SK-MEL-5 (cell line): ENCODE measurements at places on chromosomes 1 and 21.

DNA sequence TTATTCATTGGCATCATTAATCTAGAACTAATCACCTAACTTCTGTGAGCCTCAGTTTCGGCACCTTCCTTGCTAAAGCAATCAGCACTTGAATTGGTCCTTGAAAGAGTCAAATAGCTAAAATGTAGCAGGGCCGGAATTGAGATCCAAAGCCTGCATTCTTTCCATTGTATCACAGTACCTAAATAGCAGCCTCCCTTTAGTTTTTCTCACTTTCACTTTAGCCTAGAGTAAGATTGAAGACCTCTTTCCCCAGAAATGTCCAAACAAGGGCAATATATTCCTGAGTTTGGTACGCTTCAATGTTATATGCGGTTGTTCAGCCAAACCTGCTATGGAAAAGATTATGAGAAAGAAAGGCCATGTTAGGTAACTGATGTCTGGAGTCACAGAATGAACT, 121.9 kb upstream of the BMP8A start:
- DNase-seq, result no peak

DNA sequence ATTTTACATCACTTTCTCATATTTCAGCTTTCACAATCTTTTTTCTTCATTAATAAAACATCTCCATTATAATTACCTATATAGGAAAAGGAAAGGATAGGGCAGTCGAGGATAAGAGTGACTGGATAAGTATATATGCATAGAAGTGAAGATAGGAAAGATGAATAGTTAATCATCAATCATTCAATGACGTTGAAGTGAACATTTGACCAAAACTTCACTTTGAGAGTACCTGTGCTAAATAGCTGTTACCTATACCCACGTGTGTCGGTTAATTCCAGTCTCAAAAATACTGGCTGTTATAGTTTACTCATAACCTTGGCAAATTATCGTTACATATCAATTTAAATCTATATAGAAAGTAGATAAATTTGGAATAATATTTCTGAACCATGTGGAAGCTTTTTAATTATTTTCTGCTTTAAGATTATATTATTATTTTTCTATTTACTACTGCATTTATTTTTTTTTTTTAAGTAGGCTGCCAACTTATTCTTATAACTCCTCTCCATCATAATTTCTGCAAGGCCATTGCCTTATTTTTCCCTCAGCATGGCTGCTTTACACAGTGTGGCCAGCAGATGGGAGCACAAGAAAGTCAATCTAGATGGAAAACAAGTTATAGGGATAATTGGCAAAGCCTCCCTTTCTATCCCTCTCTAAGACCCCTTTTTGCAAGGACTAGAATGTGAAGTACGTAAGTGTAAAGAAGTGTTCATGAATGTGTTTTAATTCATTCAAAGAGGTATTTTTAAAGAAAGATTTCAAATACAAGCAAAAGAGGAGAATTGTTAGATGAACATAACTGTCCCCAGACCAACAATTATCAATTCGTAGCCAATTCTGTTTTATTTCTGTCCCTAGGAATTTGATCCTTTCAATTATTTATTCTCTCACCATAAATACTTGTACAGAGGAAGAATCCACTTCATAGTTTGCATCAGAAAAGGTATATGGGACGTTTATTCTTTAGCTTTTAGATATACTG, 290.4 kb downstream of the KCNT2 start:
- peak; percentile 67 for DNase-seq

GRCh38 chr1:168758503-168758902, 29.5 kb upstream of the DPT start:
- DNase-seq, result no peak

GRCh38 chr1:180194546-180195207, 35.4 kb upstream of the LHX4 start:
- no peak for DNase-seq

DNA sequence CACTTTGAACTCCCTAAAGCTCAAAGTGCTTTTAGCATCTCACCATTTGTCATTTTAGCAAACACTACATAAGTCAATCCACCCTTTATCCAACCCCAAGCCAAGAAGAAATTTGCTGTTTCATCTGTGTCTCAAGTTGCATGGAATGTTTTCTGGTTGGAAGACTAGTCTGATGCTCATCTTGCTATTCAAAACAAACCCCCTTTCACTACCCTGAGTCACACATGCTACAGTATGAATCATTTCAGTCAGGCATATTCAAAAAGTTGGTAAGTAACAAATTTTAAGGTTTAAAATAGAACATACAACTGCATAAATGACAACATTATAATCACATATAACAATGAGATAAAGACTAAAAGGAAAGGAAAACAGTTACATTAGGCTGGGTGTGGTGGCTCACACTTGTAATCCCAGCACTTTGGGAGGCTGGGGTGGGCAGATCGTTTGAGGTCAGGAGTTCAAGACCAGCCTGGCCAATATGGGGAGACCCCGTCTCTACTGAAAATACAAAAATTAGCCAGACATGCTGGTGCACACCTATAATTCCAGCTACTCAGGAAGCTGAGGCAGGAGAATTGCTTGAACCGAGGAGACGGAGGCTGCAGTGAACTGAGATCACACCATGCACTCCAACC, 38.7 kb downstream of the DSTYK start:
- DNase-seq, result peak; percentile 22

GRCh38 chr1:98723574-98723973, 62.1 kb downstream of the SNX7 start:
- no peak for DNase-seq

- DNase-seq, result peak; percentile 99
Measured at GRCh38 chr1:144551543-144552424, 40.9 kb upstream of the PPIAL4F start.

DNA sequence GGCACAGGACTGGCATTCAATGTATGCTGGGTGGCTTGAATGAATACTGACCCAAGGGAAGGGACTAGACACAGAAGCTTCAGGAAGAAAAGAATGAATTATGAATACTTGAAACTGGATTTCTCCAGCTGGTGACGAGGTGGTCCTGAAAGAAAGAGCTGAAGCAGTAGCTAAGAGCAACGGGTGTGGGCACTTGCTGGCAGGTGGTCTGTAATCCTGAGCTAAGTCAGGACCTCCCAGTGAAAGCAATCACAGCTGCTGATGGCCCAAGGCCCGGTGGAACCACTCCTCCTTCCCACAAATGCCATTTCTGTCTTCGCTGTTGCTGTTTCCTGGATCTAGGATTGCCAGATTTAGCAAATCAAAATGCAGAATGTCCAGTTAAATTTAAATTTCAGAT, 47.0 kb downstream of the NEK2 start:
- no peak for DNase-seq

- peak; percentile 33 for DNase-seq
Measured at GRCh38 chr1:161721738-161722343, 497 bp downstream of the FCRLB start.

DNA sequence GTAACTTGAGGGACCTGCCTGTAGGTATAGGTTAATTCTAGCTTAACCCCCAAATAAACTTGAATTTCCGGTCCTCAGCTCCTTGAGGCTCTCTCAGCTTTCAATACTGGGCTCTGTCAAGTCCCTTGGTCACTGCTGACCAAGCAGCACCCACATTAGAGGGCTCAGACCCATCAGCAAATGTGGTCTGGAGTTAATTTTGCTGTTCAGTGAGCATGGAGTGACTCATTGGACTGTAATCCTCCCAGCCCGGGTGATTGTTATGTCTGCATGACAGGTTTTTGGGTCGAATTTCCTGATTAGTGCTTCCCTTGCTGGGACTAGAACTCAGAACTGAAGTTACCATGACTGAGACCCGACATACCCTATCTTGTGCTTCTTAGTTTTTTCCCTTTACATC, 130.6 kb downstream of the URB2 start:
- DNase-seq, result no peak

- no peak for DNase-seq
Measured at GRCh38 chr1:154707901-154708463, 100.0 kb upstream of the ADAR start.

GRCh38 chr1:1429671-1430073, 5.8 kb upstream of the VWA1 start:
- DNase-seq, result no peak
